ENCODE measurements at places on chromosomes 13 and 19.

DNA sequence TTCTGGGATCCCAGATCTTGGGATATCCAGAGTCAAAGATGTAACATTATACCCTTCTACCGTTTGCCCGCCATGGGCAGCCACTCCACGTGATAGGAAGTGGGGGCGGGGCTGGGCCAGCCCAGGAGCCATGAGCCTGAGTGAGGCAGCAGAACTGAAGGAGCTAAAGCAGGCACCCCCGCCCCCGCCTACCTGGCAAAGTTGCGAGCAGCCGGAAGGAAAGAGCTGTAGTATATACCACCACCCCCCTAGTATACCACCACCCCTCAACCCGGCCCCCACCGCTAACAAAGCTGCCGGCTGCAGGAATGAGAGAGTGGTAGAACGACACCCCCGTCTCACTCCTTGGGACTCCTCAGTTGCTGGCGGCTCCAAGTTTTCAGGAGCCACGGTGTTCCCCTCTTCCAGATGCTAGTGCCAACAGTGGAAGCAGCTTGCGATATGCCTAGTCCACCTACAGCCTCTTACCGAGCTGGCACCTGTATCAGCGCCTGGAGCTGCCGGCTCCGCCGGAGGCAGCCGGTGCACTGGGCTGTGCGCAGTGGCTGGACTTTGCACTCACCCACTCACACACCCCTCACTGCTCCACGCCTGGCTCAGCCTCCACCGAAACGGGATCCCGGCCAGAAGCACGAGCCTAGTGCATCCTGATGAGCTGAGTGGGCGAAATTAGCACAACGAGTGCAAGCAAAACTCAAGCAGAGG is 230.7 kb upstream of the PRR20A start:
- no peak for DNase-seq

DNA sequence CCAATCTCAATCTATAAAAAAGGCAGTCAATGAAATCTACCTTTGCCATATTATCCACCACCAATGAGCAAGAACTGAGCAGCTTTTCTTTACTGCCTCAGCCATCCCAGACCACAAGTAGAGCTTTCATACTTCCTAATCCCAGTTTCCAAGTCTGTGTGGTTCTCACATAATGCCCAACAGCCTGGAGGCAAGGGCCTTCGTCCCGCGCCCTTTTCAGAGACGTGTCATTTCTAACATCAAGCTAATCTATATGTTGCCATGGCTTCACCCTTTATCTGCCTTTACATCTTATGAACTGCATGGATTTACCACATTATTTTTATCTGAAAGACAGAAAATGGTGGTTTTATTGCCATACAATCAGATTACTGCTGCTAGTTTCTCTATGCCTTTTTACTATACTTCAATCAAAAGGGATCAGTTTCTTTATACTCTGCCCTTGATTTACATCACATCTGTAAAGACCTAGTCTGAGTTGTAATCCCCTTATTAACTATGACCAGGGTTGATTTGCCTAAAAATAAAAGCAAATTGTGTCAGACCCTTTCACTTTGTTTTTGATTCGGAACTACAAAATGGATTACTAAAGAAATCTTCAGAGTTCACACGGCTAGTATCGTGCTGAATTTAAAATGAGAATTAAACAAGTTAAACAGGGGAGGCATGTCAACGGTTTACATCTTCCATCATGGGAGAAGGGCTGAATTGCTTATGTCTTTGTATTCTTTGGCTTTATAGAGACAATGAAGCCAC is 5.9 kb downstream of the EFNB2 start:
- no peak for DNase-seq

GRCh38 chr13:44024846-44025195 is 145.1 kb downstream of the LACC1 start:
- DNase-seq = no peak

DNA sequence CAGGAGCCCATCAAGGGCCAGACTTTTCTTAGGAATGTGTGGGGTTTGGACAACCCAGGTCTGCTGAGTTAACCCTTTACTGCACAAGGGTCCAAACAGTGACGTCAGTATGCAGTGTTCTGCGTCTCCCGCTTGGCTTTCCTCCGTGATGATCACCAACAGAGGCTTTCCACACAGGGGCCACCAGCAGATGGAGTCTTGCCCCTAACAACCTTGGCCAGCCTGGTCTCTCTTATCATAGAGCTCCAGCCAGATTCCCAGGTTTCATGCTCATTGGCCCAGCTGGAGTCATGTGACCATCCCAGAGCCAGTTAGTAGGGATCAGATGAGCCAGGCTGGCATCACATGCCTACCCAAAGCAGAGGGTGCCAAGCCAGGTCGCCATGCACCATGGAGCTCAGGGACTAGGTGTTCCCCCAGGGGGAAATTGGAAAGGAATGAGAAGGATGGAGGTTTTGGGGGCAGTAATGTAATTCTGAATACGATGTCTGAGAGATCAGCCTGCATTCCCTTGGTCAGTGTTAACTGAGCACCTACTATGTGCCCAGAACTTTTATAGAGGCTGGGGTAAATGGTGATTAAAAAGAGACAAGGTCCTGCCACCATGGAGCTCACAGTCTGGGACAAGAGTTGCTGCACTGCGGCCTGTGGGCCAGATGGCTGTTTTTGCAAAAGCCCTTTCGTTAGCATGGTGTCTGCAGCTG is 61.2 kb downstream of the MYH14 start:
- no peak for DNase-seq

- no peak for DNase-seq
Observed at GRCh38 chr19:48498595-48499311, 12.9 kb downstream of the LMTK3 start.

DNA sequence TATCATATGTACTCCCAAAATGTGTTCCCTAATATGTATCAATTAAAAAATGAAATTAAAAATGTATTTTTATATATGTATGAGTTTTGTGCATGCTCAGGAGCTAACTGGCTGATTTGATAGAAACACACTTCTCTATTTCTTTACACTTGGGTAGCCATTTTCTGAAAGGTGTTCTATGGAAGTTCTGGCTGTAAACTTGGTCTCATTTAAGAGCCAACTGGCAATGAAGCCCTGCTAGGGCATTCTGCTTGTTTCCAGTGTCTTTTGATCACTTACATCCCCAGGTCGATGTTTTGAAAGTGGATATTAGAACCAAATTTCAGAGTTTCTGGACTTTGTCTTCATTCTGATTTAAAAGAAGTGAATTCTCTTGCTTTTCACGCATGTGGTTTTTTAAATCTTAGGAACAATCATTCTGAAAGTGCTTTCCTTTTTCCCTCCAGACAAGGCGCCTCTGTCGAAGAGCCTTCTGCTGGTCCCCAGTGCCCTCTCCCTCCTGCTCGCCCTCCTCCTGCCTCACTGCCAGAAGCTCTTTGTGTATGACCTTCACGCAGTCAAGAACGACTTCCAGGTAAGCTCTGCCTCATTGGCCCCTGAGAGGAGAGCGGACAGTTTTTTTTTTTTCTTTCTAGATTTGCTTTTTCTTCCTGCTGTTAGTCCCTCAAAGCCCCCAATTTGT is 20.1 kb downstream of the GPR18 start:
- DNase-seq = no peak

DNA sequence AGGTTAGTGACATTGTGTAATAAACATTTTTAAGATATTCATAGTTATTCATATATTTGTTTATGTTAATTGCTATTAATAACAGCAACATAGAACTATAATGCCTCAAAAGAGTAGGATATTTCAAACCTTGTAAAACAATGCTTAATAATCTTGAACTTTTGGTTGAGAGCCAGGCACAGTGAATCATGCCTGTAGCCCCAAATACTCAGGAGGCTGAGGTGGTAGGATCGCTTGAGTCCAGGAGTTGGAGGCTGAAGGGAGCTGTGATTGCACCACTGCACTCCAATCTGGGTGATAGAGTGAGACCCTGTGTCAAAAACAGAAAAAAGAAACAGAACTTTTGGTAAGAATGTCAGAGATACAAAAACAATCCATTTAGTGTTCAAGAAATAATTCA is 213.9 kb upstream of the SLITRK1 start:
- no peak for DNase-seq

DNA sequence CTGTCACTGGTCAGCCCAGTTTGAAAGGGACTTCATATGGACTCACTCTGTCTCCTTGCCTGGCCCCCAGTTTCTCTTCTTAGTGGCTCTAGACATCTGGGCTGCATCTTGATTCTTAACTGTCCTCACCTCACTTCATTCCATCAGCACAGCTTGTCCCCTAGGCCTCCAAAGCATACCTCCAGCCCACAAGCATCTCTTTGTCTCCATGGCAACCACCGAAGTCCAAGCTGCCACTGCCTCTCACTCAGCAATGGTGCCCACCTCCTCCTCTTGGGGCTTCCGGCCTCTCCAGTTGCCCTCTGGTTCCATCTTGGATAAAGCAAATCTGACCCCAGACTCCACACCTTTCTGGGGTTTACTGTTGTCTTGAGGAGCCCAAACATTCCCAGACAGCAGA is 9.9 kb upstream of the KLHL26 start:
- no peak for DNase-seq

GRCh38 chr19:5225486-5226345 is 114.9 kb downstream of the PTPRS start:
- DNase-seq = no peak

- DNase-seq = no peak
Observed at GRCh38 chr19:41705393-41706174, 2.8 kb upstream of the CEACAM5 start.

- DNase-seq = no peak
Observed at GRCh38 chr13:23963947-23964346, 66.6 kb upstream of the C1QTNF9B start.

DNA sequence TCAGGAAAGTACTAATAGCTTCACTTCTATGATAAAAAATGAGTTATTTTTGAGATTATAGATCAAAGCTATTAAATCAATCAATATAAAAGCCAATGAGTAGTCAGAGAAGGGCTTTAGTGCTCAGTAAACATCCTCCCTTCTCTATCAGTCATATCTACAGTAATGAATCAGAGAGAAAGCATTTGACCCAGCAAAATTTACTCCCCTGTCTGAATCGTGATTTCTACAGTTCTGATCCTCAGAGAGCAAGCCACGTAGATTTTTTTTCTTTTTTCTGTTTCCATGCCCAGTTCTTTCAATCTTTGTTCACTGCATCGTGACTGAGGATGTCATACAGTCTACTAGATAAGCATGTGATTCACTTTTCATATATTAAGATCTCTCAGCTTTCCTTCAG is 16.2 kb upstream of the MBNL2 start:
- no peak for DNase-seq

DNA sequence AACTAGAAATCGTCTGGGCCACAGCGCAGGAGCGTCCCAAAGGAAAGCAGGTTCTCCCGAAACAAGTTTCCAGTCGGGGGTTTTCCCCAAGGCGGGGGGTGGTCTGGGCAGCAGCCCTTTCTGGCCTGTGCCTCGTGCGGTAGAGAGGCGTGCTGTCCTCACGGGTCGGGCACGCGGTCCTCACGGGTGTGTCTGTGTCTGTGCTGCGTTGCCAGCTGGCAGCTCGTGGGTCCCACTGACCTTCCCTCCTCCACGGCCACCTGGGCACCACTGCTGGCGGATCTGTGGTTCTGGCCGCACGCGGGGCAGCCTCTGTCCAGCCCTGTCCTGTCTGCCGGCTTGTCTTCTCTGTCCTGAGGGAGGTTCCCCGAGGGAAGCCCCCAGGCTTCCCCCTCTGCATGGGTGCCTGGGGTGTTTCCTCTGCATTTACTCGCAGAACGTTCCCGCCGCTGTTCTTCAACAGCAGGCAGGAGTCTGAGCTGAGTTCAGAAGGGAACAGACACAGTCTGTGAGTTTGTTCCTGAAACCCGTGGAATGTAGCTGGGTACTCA is 98.2 kb upstream of the MCF2L start:
- no peak for DNase-seq

DNA sequence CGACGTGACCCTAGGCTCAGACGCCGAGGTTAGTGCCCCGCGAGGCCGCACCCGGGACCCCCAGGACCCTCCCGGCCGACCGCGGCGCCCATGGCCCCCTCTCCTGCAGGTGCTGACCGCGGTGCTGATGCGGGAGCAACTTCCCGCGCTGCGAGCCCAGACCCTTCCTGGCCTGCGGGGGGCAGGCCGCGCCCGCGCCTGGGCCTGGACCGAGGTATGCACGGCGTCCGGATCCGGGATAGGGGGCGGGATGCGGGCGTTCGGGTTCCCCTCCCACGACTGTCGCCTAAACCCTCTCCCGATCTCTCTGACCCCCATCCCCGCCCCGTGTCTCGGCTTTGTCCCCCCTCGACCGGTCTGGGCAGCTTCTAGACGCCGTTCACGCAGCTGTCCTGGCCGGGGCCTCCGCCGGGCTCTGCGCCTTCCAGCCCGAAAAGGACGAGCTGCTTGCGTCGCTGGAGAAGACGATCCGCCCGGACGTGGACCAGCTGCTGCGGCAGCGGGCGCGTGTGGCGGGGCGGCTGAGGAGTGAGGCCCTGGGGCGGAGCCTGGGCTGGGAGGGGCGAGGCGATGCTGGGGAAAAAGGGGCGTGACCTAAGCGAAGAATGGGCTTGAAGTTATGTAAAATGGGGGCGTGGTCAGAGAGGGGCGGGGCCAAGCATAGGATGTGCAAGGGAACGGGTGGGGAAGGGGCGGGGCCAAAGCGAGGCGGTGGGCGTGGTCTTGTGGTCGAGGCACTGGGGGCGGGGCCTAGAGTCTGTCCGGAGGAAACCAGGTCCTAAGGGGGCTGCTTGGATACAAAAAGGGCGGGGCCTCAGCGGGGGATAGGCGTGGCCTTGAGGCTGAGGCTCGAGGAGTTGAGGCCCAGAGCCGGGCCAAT is 16.0 kb upstream of the COLGALT1 start:
- DNase-seq = peak; percentile 93

DNA sequence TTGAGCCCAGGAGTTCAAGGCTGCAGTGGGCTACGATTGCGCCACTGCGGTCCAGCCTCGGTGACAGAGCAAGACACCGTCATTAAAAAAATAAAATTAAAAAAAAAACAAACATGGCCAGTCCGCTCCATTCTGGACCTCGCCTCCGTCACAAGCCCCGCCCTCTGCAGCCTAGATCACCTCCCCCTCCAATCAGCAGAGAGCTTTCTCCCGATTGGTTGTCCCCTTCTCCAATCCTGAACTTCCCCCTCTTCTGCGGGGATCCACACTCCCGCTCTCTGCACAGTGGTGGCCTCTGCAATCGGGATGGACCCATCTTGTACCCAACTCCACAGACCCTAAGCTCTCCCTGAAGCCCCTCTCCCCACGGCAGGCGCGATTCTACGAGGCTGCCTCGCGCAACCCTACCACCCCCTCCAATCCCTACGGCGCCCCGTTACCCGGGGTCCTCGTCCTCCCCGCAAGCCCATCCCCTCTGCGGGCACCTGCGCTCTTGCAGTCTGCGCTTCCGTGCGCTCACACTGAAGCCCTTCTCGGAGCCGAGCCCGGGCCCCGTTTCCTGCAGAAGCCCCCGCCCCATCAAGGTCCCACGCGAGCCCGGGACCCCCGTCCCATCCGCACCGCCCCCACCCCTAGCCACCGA is 540 bp downstream of the TMEM160 start:
- DNase-seq = peak; percentile 35

DNA sequence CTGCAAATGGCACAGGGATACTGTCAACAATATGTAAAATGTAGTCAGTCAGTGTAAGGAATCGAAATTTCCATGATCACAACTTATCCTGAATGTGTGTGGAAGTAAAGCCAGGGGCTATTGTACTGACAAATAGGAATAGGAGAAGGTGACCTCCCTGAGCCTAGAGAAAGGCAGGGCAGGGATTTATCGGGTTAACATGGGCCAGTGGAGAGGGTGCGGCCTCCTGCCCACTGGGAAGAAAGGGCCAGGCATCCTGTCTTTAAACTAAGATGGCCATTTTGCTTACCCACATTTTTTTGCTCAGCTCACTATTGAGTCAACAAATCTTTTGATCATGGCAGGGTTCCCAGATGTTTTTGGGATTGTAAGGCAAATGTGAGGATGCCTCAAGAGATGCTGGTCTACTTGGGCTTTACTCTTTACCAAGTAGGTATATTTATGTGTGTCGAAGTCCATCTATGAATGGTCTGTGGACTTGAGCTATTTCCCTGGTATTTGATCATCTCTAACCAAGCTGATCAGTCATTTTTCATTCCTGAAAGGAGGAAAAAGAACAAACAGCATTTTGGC is 116.6 kb upstream of the RNF113B start:
- no peak for DNase-seq

All from activated T-cell treated with anti-CD3 and anti-CD28 coated beads for 4 hours (primary cell).